Omental fat pad (tissue), 4 donors: ENCODE measurements at places on chromosomes 6 and 20. TPM values are rescaled to one million over a fixed set of nuclear protein-coding genes. Genes with fewer than 3 reads are reported as not detected.
A peak's percentile ranks its signal among the peaks of the same experiment; 100 is the strongest.

EYA4 gene
- total RNA-seq = 2.9 TPM

SPATS1 gene
- total RNA-seq = not detected

DNA sequence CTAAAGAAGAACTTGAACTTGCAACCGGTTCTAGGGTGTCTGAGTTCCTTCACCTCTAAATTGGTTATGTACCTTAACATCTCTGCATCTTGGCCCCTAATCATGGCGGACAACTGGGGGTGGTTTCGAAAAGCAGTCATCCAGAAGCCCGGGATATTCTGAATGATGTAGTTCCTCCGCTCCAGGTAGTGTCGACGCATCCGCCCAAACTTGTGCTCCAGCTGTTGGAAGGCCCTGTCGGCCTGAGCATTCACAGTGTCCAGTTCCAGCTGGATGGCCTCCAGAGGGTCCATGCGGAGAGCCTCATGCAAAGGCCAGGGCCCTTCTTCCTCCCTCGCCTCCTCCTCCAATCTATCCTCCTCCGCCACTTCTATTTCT lies 887 bp downstream of the TSPYL1 start:
- no peak for DNase-seq

GRCh38 chr20:1062334-1063010 lies 55.9 kb upstream of the PSMF1 start:
- DNase-seq = no peak

DNA sequence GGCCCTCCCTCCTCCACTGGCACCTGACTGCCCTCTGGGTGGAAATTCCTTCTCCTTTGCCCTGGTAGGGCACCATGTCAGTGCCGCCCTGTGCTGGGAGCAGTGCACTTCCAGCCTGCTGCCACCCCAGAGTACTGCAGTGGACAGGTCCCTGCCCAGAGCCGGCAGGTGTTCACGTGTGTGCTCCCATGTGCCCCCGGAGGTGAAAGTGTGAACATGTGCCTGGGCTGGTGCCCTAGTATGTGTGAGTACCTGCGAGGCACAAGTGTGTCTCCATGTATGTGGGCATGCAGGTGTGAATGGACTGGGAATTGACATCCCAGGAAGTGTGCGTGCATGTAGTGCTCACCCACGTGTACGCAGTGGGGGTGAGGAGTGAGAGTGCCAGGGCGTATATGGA lies 29.4 kb downstream of the SDCBP2 start:
- no peak for DNase-seq

GRCh38 chr20:221258-221830 lies 5.7 kb upstream of the DEFB129 start:
- DNase-seq = no peak

- no peak for DNase-seq
Measured at GRCh38 chr20:58393299-58393698, 4.3 kb downstream of the VAPB start.

DNA sequence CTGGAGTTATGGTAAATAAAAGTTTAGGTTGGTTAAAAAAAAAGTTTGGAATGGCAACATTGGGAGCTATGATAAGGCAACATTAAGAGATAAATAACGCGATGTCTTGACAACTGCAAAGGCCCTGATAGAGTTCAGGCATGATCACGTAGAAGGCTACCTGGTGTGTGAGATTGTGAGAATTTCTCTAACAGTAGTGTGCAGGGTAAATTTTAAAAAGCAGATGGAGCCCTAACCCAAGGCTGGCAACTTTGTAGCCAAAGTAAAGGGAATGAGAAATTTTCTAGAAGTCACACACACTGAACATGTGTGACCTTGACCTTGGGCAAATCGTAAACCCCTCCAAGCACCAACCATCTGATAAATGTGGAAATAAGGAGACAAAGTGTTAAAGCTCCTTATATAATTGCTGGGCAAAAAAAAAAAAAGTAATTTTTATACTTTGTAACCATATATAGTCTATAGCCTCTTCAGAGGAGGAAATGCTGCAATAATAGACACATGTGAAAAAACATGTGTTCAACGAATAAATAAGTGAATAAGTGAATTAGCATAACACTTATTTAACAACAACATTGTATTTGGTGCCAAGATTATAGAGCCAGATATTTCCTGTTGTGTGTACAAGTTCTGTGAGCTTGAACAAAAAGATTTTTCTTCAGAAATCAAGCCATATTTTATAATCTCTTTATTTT lies 18.2 kb downstream of the KCNQ5 start:
- no peak for DNase-seq

GRCh38 chr6:24520929-24521546 lies 26.3 kb downstream of the ALDH5A1 start:
- DNase-seq = no peak

DNA sequence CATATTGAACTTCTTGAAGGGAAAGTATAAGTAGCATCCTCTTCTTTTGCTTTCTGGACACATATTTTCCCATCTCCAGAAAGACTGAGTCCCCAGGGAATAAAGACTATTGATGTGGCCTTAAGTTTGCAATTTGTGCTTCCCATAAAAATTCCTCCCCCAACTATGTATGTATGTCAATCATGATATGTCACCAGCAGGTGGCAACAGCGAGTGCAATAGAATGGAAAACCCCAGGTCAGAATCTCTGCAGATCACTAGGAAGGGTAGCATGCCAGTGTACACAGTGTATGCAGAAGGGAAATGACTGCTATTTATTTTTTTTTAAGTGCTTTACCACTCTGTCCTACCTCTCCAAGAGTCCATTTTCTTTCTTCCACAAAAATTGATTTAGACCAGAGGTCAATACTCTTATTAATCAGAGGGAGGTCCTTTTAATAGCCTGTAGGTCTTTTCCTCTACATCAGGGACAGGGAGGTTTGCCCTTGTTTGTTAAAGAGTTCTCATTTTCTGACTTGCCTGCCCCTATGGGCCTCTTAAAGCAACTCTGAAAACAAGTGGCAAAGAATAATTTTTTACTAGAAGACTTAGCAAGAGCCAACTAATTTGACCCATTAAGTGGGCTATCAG lies 61.4 kb downstream of the BMP2 start:
- peak; percentile 85 for DNase-seq

- DNase-seq = no peak
Measured at GRCh38 chr6:158536891-158537798, 22.7 kb upstream of the TMEM181 start.

GRCh38 chr6:148934539-148934938 lies 187.7 kb downstream of the UST start:
- no peak for DNase-seq

DNA sequence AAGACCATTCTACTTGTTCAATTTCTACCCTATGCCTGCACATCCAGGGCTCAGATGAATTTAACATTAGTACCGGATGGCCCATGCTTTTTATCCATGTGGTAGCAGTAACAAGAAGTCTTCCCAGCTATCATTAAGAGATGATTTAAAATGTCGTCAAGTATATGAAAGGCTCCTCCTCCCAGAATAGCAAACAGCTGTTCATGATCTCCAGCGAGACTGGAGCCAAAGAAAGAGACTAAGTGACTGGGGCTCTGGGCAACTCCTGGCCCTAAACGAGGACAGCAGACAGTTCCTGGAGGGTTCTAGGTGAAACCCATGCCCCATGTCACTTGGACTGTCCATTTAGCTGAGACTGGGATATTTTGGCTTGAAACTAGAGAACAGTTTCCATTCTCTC lies 160.8 kb downstream of the CDC5L start:
- no peak for DNase-seq

GRCh38 chr20:38178065-38178491 lies 13.0 kb upstream of the TGM2 start:
- no peak for DNase-seq

DNA sequence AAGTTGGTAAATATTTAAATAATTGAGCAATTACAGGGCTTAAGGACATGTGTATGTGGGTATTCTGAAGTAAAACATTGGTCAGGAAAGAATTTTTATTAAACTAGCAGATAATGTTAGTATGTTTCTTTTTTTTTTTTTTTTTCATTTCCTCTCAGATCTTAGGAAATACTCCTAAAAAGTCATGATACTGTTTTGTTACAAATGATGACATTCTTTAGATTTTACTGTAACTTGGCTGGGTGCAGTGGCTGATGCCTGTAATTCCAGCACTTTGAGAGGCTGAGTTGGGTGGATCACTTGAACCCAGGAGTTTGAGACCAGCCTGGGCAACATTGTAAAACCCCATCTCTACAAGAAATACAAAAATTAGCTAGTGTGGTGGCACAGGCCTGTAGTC lies 41.5 kb downstream of the CDC40 start:
- DNase-seq = no peak

GRCh38 chr6:32047539-32047854 lies 9.3 kb downstream of the CYP21A2 start:
- no peak for DNase-seq

GRCh38 chr6:80250391-80250997 lies 144.0 kb downstream of the BCKDHB start:
- no peak for DNase-seq

- DNase-seq = no peak
Measured at GRCh38 chr6:53931086-53931485, 136.3 kb downstream of the LRRC1 start.

GRCh38 chr6:111445861-111446267 lies 37.2 kb downstream of the REV3L start:
- DNase-seq = no peak

DNA sequence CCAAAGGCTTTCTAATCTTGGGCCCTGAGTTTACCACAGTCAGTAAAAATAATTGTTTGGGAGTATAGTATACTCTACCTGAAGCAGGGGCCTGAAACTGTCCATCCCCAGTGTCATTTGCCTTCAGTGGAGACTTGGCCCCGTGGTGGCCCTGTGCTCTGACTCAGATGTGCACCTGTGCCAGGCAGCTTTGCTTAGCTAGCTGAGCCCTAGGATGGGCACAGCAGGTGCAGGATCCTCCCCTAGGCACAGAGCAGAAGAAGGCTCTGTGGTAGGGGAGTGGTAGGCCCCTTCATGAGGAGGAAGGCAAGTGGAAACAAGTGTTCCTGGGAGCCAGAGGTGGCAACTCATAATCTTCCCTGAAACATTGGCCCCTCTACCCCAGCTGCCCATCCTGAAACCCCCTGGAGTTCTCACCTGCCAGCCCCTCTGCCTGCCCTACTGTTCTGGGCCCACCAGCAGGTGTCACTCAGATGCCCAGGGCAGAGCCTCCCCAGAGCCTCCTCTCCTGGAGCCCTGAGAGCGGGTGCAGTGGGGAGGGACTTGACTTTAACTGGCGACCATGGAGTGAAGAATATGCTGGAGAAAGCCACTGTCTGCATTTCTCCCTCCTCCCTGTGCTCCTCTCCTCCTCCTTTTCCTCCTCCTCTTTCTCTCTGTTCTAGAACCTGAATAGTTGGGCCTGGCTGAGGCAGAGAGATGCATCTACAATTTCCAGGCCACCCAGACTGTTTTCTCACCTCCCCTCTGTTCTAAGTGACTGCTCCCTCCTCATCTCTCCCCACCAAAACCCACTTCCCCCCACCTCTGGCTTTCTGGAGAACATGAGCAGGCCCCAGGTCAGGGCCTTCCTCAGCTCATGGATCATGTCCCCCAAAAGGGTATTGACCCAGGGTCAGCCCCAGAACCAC lies 2.9 kb downstream of the CPNE5 start:
- DNase-seq = no peak

- DNase-seq = no peak
Measured at GRCh38 chr6:11760015-11760473, 18.6 kb downstream of the ADTRP start.

GRCh38 chr6:139732451-139732850 lies 358.0 kb upstream of the CITED2 start:
- no peak for DNase-seq
